ENCODE measurements at places on chromosomes 3 and 15.
A peak's percentile ranks its signal among the peaks of the same experiment; 100 is the strongest.

- DNase-seq, result peak; percentile 27
These were observed 5.1 kb upstream of the KLHL40 start for GRCh38 chr3:42680271-42680670.

- DNase-seq, result peak; percentile 62
These were observed 92.0 kb upstream of the RNU6-1 start for GRCh38 chr15:67931861-67932260.

DNA sequence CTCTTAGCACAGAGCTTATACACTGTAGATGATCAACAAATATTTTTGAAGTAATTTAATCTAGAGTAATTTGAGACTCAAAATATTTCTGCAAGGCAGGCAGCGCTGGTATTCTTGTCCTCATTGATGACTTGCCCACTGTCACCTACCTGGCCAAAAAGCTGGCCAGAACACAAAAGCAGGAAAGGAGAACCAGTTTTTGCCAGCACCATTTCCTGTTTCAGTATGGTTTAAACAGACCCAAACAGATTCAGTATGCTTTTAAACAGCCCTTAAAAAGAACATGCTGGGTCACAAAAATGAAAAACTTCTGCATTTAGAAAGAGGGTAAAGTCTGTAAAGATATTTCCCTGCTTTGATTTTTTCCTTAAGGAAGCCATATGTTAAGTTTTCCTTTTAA, 42.3 kb upstream of the ZNF280D start:
- no peak for DNase-seq

- DNase-seq, result no peak
These were observed 34.4 kb downstream of the MINAR1 start for GRCh38 chr15:79466488-79466887.

- DNase-seq, result peak; percentile 39
These were observed 21.9 kb downstream of the OSTN start for GRCh38 chr3:191220908-191221307.

Measured in HT1080 (cell line).